ENCODE measurements at places on chromosomes 2 and 18. TPM values are rescaled to one million over a fixed set of nuclear protein-coding genes. Genes with fewer than 3 reads are reported as not detected.

MAP3K19 gene
- not detected for total RNA-seq

- no peak overlapping the region for H3K27ac ChIP-seq
- no peaks in the 10 kb centered on the region for H3K36me3 ChIP-seq
- no peaks in the 10 kb centered on the region for H3K4me1 ChIP-seq
- H3K4me3 ChIP-seq = no peak overlapping the region
- no peak for DNase-seq
These were observed 62.6 kb upstream of the ZNF397 start for GRCh38 chr18:35178260-35178659.

DNA sequence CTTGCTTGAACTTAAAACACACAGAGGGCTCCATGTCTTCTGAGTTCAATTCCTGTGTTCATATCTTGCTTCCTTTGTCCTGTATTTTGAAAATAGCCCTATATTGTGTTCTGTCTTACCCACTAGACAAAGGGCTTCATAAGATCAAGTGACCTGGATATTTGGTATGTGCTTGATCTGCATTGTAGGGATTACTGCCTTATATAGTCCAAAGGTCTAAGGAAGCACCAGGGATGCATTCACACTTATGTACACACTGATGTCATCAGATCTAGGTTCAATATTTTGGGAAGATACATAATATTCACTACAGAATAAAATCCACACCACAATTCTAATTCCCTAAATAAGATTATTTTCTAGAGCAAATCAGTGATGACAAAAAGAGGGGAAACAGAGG, 278.0 kb upstream of the KYNU start:
- peaks cover 52% of the 10 kb centered on the region for H3K4me1 ChIP-seq
- no peak for DNase-seq
- no peaks in the 10 kb centered on the region for H3K27me3 ChIP-seq
- no peak overlapping the region for H3K4me3 ChIP-seq
- no peak overlapping the region for H3K27ac ChIP-seq

DNA sequence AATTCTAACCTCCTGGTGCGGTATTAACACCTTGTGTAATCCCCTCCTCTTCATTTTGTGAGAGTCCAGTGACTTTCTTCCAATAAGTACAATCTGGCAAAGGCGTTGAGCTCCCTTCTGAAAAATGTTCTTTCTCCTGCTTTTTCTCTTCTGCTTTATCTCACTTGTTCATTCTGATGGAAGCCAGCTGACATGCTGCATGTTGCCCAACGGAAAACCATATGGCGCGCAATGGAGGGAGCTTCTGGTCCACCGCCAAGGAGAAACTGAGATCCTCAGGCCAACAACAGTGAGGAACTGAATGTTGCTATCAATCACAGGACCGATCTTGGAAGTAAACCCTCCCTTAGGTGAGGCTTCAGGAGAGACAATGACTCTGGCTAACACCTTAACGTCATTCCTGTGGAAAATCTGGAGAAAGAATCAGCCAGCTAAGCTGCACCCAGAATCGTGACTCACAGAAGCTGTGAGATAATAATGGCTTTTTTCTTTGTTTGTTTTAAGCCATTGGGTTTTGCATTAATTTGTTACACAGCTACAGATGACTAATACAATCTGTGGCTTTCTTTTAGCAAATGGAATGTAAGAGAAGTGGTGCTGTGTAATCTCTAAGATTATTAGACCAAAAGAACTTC, 1323.9 kb upstream of the DDX18 start:
- no peaks in the 10 kb centered on the region for H3K27me3 ChIP-seq
- H3K36me3 ChIP-seq = no peaks in the 10 kb centered on the region
- no peak overlapping the region for H3K4me3 ChIP-seq
- no peak for DNase-seq
- no peaks in the 10 kb centered on the region for H3K4me1 ChIP-seq
- no peak overlapping the region for H3K27ac ChIP-seq

ANKRD29 gene
- not detected for total RNA-seq

UGT1A9 gene
- total RNA-seq = not detected

TFPI gene
- total RNA-seq = 325 TPM

FSIP2 gene
- total RNA-seq = 3.4 TPM

EFHD1 gene
- 114 TPM for total RNA-seq

ORMDL1 gene
- 63.7 TPM for total RNA-seq

- peaks cover 15% of the 10 kb centered on the region for H3K4me1 ChIP-seq
- H3K27ac ChIP-seq = no peak overlapping the region
- no peaks in the 10 kb centered on the region for H3K36me3 ChIP-seq
- H3K27me3 ChIP-seq = no peaks in the 10 kb centered on the region
- no peak for DNase-seq
These were observed 289.3 kb upstream of the HS6ST1 start for GRCh38 chr2:128607911-128608506.

DNA sequence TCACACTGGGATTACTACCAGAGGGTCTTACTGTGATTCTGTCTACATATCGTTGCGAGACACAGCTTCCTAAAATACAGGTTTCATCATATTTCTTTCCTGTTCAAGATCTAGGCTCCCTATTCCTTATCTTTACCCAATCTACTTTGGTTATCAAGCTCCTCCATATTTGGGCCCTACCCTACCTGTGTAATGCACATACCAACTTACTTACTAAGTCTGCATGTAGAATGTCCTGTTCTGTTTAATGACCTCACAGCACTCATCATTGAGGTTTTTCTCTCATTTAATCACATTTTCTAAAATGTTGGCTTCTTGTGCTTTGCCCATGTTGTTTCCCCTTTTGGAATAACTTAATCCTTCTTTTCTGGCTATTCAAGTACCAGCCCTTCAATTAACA, 551.1 kb downstream of the ZEB2 start:
- H3K27me3 ChIP-seq = no peaks in the 10 kb centered on the region
- H3K36me3 ChIP-seq = no peaks in the 10 kb centered on the region
- H3K4me1 ChIP-seq = peaks cover 8% of the 10 kb centered on the region
- H3K4me3 ChIP-seq = no peak overlapping the region

DNA sequence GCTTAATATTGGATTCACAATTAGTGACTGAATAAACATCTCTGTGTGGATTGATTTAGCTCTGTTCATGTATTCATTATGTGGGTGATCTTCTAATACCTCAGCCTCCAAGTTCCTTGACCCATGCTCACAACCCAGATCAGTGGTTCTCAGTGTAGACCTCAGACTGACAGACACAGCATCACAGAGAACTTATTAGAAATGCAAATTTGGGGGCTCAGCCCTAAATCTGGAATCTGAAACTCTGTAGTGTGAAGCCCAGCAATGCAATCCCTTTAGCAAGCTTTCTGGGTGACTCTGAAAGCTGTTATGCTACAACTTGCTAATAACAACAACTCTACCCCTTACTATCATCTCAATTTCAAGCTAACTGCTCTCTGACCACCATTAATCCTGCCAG, 273.1 kb upstream of the FANCL start:
- no peaks in the 10 kb centered on the region for H3K27me3 ChIP-seq
- H3K4me3 ChIP-seq = no peak overlapping the region
- H3K4me1 ChIP-seq = no peaks in the 10 kb centered on the region
- H3K36me3 ChIP-seq = no peaks in the 10 kb centered on the region
- no peak for DNase-seq

DNA sequence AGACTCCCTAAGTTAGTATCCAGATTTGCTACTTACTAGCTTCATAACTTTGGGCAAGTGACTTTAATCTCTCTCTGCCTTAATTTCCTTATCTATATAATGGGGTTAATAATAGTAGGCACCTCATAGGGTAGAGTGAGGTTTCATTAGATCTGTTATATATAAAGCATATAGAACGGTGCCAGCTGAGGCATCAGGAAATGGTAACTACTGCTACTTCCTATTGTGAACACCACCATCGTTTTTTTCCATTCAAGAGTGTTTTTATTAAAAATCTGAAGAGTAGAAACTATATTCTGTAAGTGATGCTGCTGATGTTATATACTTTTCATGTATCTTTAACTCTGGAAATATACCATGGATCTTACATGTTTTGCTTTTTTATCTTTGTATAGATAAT, 44.3 kb downstream of the MALT1 start:
- peaks cover 30% of the 10 kb centered on the region for H3K36me3 ChIP-seq
- DNase-seq = no peak
- H3K4me3 ChIP-seq = no peak overlapping the region
- peaks cover 3% of the 10 kb centered on the region for H3K4me1 ChIP-seq

- no peak overlapping the region for H3K27ac ChIP-seq
- H3K4me1 ChIP-seq = no peaks in the 10 kb centered on the region
- H3K4me3 ChIP-seq = no peak overlapping the region
These were observed 47.3 kb downstream of the TMEM163 start for GRCh38 chr2:134671513-134671912.

- H3K4me1 ChIP-seq = peaks cover 8% of the 10 kb centered on the region
- H3K27ac ChIP-seq = no peak overlapping the region
- peaks cover 4% of the 10 kb centered on the region for H3K36me3 ChIP-seq
These were observed 93.0 kb upstream of the FIGN start for GRCh38 chr2:163828771-163829170.

GRCh38 chr2:84362541-84362940, 96.5 kb downstream of the SUCLG1 start:
- no peaks in the 10 kb centered on the region for H3K36me3 ChIP-seq
- H3K4me3 ChIP-seq = no peak overlapping the region
- H3K27ac ChIP-seq = no peak overlapping the region
- no peak for DNase-seq

DNA sequence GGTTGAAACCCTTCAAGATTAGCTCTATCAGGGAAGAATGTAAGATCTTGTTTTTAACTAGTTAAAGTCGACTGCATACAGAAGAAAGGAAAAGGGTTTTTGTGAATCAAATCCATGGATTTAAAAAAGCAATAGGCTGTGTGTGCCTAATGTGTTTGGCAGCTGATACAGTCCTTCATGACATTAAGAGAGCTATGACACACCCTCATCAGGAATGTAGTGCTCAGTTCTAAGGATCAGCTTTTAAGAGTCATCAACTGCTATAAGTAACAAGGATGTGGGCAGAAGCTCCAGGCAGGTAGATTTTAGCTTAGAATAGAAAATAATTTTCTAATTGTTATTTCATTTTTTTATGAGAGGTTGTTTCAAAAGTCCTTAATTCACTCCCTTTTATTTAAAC, 52.9 kb downstream of the PPP1R1C start:
- no peaks in the 10 kb centered on the region for H3K27me3 ChIP-seq
- H3K36me3 ChIP-seq = no peaks in the 10 kb centered on the region
- no peak overlapping the region for H3K27ac ChIP-seq
- H3K4me1 ChIP-seq = peaks cover 20% of the 10 kb centered on the region
- DNase-seq = no peak

NT5DC4 gene
- total RNA-seq = not detected

DNA sequence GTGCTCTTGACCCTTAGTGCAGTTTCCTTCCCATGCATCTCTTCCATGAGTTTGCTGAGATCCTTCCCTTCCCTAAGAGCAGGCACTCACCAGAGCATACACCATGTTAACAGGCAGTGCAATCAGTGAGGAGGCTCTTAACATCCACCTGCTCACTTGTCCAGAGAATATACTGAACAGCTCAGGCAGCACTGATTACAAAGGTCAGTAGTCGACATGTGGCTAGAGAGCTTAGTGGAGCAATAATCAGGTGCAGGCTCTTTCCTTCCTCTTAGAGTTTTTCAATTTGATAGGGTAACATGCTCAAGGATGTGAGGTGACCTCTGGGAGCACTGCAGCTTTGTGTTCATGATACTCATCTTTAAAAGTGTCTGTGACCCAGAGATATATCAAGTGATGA, 144.1 kb upstream of the SETBP1 start:
- no peak for DNase-seq
- H3K36me3 ChIP-seq = no peaks in the 10 kb centered on the region
- no peak overlapping the region for H3K4me3 ChIP-seq

DNA sequence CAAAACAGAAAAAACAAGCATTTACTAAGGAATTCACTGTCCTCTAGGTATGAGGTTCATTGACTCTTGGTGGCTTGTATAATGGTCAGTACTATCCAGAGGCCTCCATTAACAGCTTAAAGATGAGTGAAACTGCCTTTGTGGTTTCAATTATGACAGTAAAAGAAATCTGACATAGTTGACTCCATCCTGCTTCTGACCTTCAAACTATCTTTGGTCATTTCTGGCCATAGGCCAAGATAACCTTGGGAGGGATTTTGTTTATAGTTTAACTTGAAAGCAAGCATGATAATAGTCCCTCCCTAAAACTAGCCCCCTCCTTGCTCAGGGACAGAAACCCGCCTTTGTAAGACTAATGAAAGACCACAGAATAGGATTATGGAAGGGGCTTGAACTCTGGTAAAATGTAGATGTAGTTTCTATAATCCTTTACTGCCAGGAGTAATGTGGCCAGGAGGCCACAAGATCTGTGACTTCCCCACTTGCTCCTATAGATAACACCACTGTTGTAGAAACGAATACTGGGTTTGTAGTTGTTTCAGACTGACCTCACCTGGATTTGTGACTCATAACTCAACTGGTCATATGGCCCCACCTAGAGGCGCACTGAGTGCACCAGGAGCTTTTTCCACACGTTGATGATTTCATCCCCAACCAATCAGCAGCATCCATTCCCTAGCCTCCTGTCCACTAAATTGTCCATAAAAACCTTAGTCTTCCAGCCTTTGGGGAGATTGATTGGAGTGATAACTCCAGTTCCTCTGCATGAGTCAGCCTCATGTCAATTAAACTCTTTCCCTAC, 8.6 kb upstream of the PLEKHM3 start:
- H3K4me3 ChIP-seq = no peak overlapping the region
- no peak for DNase-seq
- no peaks in the 10 kb centered on the region for H3K4me1 ChIP-seq
- peaks cover 28% of the 10 kb centered on the region for H3K27me3 ChIP-seq

- DNase-seq = no peak
- no peaks in the 10 kb centered on the region for H3K27me3 ChIP-seq
- peak overlapping the region; percentile 77 for H3K4me3 ChIP-seq
- no peak overlapping the region for H3K27ac ChIP-seq
- peaks cover 12% of the 10 kb centered on the region for H3K4me1 ChIP-seq
These were observed 707 bp upstream of the SPDYA start for GRCh38 chr2:28809927-28810326.

DNA sequence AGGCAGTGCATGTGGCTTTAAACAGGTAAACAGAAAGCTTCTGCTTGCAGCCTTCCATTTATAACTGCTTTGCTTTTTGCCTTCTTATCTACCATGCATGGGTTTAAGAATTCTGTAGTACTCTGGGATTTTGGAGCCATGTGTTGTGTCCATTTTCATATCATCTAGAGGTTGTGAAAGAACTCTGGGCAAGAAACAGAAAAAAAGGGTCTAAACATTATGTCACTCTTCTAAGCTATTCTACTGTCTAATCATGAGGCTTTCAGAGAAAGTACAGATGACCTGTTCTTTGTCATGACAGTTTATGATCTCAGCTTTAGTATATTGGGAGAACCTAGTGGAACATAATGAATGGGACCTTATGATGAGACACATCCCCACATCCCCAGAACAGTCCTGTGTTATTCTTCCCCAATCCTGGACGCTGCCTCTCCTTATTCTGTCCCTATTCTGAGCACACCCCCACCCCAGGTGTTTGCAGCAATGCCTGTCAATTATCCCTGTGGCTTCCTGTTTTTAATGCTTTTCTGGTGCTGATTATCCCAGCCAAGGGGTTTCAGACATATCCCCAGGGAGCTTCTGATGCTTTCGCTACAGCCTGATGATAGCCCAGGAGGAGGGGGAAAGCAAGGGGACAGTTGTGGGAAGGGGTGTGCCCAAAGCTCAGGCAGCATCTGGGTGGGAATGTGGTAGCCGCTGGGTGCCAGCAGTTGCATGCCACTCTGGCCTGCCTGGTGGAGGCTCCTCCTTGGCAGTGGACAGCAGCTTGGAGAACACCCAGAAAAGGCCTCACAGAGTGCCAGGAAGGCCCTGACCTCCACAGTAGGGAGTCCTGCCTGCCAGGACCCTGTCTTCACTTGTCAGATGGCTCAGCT, 169.5 kb upstream of the MAP3K20 start:
- no peak overlapping the region for H3K27ac ChIP-seq
- H3K27me3 ChIP-seq = peaks cover 13% of the 10 kb centered on the region
- peaks cover 7% of the 10 kb centered on the region for H3K4me1 ChIP-seq

All from osteocyte (in vitro differentiated cells).